ENCODE measurements at places on chromosomes 6 and 20.

DNA sequence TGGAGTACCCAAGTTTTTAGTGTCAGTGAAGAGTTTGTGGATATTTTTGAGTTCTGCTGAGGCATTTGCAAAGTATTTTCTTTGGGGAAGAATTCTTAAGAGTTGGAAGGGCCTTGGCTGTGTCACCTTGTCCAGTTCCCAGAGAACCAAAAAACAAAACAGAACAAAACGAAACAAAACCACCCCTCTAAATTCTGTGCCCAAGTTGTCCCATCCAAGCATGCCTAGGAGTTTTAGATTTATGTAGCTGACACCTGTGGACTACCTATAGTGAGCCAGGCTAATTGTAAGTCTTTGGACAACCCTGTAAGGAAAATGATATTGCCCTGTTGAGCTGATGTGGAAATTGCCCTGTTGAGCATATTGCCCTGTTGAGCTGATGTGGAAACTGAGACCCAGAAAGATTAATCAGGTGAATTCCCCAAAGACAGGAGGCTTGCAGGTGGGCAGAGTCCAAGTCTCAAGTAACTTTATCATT, 1.0 kb upstream of the ECI2 start:
- peaks cover 23% of the 10 kb centered on the region for H3K36me3 ChIP-seq
- no peaks in the 10 kb centered on the region for H3K27me3 ChIP-seq
- H3K27ac ChIP-seq = peak overlapping the region; percentile 77
- no peak for DNase-seq

DNA sequence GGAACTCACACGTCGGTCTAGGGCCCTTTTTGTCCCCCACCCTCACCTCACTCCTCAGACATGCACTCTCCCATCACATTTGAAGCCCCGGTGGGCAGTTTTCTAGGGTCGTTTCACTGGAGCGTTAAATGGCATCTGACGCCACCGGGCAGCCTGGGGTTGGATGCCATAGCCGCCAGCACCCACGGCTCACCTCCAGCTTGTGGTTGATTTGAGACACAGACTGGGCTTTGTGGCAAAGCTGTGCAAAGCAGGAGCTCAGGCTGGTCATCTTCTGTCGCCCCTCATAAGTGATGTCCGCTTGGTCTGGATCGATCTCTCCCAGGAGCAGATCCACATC, 530 bp downstream of the GOPC start:
- H3K4me1 ChIP-seq = peaks cover 34% of the 10 kb centered on the region
- no peaks in the 10 kb centered on the region for H3K36me3 ChIP-seq
- peak overlapping the region; percentile 99 for H3K27ac ChIP-seq
- no peak for DNase-seq

GRCh38 chr20:37144856-37145404, 34.2 kb upstream of the RPN2 start:
- no peaks in the 10 kb centered on the region for H3K36me3 ChIP-seq
- H3K4me1 ChIP-seq = no peaks in the 10 kb centered on the region
- no peak overlapping the region for H3K4me3 ChIP-seq

- H3K36me3 ChIP-seq = no peaks in the 10 kb centered on the region
- no peak overlapping the region for H3K4me3 ChIP-seq
- no peaks in the 10 kb centered on the region for H3K4me1 ChIP-seq
- H3K27ac ChIP-seq = no peak overlapping the region
- no peak for DNase-seq
These were observed 45.6 kb downstream of the CENPW start for GRCh38 chr6:126385536-126385935.

DNA sequence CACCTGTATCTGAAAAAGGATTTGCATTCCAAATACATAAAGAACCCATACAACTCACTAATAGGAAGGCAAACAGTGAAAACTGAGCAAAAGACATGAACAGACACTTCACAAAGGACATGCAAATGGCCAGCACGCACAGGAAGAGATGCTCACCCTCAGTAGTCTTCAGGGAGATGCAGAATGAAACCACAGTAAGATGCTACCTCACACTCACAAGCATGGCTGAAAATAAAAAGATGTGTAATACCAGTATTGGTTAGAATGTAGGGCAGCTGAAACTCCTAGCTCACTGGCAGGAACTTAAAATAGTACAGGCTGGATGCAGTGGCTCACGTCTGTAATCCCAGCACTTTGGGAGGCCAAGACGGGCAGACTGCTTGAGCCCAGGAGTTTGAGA, 64.6 kb downstream of the SNX5 start:
- no peaks in the 10 kb centered on the region for H3K36me3 ChIP-seq
- peaks cover 10% of the 10 kb centered on the region for H3K27me3 ChIP-seq
- no peak for DNase-seq
- H3K4me1 ChIP-seq = no peaks in the 10 kb centered on the region
- H3K4me3 ChIP-seq = no peak overlapping the region
- no peak overlapping the region for H3K27ac ChIP-seq

DNA sequence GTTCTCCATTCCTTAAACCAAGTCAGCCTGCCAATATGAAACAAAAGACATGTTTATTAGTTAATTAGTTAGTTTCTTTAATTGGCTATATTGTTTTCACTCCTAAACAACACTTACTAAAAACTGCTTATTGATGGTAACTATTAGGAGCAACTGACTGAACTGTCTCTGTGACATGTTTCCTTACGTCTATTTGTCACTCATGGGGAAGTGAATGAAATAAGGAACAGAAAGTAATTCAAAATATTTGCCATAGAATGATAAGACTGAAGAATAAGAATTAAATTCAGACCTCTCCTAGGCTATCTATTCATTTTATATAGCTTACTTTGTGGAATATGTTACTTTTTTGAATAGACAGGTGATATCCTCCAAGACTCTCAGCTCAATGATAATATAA, 217.2 kb downstream of the LAMA2 start:
- no peak overlapping the region for H3K27ac ChIP-seq
- H3K27me3 ChIP-seq = peaks cover 2% of the 10 kb centered on the region
- no peaks in the 10 kb centered on the region for H3K36me3 ChIP-seq
- no peak for DNase-seq

DNA sequence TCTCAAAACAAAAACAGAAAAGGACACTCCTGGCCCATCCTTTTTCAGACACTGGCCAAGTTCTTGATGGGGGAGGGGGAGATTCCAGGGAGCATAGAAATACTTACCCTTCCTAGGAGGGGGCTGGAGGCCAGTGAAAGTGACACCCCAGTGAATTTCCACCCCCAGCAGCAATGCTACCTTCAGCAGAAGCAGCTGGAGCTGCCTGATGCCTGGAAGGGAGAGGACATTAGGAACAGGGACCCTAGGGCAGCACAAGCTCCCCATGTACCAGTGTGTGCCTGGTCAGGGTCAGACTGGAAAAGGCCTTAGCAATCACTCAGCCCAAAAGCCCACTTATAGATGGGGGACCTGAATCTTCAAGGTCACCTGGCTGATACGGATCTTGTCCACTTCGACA, 2.4 kb downstream of the MICAL1 start:
- peak overlapping the region; percentile 59 for H3K27ac ChIP-seq
- no peak for DNase-seq
- H3K27me3 ChIP-seq = no peaks in the 10 kb centered on the region

- H3K27me3 ChIP-seq = no peaks in the 10 kb centered on the region
- H3K36me3 ChIP-seq = no peaks in the 10 kb centered on the region
- peak overlapping the region; percentile 97 for H3K4me3 ChIP-seq
- peaks cover 59% of the 10 kb centered on the region for H3K4me1 ChIP-seq
- DNase-seq = no peak
These were observed 106.8 kb upstream of the RIPOR2 start for GRCh38 chr6:25042536-25042935.

DNA sequence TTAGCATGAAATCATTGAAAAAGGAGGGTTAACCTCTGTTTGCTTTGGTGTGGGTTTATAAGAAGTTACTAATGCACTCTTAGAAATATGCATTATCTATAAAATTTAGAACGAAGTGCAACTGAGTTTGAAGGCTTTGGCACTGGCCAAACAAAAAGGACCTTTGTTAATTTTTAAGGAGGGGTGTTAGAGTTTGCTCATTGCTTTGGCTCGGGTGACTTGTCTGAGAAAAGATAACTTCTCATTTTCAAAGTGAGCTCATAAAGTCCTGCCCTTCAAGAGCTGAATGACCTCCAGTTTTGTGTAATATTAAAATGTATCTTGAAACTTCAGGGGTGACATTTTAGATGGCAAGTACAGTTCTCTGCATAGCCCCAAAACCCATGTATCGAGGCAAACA, 25.9 kb downstream of the NEDD9 start:
- H3K4me3 ChIP-seq = no peak overlapping the region
- H3K4me1 ChIP-seq = peaks cover 44% of the 10 kb centered on the region
- no peak overlapping the region for H3K27ac ChIP-seq
- DNase-seq = no peak

- H3K27me3 ChIP-seq = no peaks in the 10 kb centered on the region
- H3K36me3 ChIP-seq = peaks cover 4% of the 10 kb centered on the region
- no peak overlapping the region for H3K27ac ChIP-seq
- H3K4me1 ChIP-seq = peaks cover 24% of the 10 kb centered on the region
These were observed 49.2 kb downstream of the CDH26 start for GRCh38 chr20:60007464-60007863.

DNA sequence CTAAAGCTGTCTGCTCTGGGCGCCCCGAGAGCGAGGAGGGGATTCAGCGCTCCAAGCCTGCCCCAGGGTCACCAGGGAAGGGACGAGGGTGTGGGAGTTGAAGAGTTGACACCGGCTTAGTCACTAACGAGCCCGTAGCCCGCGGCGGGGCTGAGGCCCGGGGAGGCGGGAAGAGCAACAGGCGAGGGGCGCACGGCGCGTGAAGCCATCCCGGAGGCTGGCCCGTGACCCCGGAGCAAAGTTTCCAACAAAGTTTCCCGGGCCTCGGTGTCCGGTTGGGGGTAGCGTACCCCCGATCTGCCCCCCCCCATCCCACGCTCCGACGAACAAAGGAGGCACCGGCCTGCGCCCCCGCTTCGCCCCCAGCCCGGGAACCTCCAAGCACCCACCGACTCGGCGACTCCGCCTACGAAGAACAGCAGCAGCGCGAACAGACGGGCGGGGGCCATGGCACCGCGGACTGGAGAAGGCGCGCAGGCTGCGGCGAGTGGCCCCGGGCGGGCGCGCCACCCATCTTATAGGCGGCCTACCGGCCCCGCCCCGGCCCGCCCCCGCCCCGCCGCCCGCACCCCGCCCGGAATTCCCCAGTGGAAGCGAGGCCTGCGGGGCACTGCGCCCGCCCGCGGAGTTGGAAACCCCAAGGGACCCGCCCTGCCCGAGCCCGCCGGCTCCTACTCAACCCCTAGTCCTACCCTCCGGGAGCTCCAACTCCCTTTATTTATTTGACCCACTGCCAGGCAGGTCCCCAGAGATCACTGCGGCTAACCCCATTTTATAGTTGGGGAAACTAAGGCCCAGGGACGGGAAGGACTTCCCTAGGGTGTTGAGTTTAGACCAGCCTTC, at the start of gene SDC4:
SDC4 (minus strand) TSS at position 489 of the 843 bp plus-strand sequence; CDS start at position 449, 40 bp downstream.
- peaks cover 8% of the 10 kb centered on the region for H3K27me3 ChIP-seq
- DNase-seq = no peak
- no peak within 1 kb of the TSS for H3K27ac ChIP-seq
- H3K4me1 ChIP-seq = no peaks in the 10 kb centered on the region
- no peaks in the 10 kb centered on the region for H3K36me3 ChIP-seq
